Mammary epithelial cell (primary cell): ENCODE measurements at places on chromosomes 6 and 20. TPM values are rescaled to one million over a fixed set of nuclear protein-coding genes. Genes with fewer than 3 reads are reported as not detected.
A peak's percentile ranks its signal among the peaks of the same experiment; 100 is the strongest.

DNA sequence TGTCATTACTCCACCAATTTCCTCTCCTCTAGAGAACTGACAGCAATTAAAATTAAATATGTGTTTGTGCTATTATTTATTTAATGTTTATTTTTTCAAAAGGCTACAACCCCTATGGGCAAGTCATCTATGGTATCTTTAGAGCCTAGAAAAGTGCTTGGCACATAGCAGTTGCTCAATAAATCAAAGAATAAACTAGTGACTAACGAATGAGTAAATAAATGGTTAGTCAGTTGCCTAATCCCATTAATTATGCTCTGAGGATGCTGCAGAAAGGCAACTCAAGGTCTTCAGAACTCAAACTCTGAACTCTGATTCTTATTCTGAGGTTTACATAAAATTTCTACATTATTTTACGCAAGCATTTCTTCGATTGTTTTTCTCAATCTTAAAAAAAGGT lies 193.0 kb upstream of the TSHZ2 start:
- no peak for DNase-seq

GRIK2 gene
- total RNA-seq: 2.8 TPM

- no peak for DNase-seq
Observed at GRCh38 chr6:33950891-33951889, 147.4 kb upstream of the MLN start.

GRCh38 chr6:26327450-26328264 lies 37.3 kb upstream of the BTN3A2 start:
- peak; percentile 71 for DNase-seq

OARD1 gene
- total RNA-seq: 9.3 TPM

GRCh38 chr6:160801418-160801817 lies 99.4 kb downstream of the PLG start:
- DNase-seq: no peak

DNA sequence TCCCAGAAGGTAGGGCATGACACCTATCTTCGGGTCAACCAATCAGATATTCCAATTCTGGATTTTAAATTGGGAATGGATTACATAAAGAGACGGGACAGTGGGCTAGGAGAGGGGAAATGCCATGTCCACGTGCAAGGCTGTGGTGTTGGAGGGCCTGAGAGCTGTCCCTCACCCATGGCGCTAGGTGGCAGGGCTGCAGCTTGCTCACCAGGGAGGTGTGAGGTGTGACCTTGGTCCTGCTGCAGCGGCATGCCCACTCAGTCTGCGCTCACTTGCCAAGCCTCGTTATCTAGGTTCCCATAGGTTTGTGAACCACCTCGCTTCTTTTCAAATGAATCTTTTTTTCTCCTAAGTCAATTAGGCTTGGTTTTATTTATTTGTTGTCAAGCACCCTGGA lies 19.4 kb upstream of the CST3 start:
- no peak for DNase-seq

DNA sequence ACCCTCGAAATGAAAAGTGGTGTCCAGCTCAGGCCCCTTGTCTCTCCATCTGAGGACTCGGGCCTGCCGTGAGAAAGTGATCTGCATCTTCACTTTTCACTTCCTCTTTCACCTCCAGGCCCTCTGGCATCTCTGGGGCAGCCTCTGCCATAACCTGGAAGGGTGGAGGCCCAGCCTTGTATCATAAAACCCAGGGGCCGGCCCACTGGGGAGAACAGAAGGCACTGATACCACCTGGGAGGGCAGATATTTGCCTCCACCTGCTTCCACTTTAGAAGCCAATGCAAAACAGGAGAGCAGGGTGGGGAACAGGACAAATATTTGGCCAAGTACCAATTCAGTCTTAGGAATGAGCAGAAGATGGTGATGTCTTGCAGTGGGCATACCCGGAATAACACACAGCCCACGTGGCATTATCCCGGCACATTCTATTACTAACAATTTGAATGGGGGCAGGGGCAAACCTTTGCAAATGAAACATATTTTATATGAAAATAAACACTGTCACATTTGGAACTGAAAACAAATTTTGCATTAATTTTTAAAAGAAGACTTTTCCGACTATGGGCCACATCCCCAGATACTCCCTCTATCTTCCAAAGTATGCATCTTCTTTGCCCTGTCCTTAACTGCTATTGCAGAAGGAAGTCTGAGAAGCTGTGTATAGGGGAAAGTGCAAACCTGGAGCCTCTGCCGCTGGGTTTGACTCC lies 69.2 kb upstream of the TBC1D7 start:
- no peak for DNase-seq

DNA sequence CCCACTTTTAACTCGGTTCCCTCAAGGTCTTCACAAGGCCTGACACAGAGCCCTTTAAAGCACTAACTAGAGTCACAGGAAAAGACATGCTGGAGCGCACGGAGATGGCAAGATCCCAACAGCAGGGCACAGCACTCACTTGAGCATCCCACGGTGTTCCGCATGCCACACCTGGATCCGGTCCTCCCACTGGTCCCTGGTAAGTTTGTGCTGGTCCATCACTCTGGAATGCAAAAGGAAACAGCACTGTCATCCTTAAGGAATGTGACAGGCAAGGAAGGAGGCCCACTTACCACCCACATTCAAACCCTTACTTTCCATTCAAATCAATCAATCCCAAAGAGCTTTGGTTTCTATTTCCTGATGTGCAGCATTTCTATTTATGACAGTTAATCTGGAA lies 34.7 kb downstream of the EZR start:
- peak; percentile 83 for DNase-seq

GRCh38 chr6:13267142-13267651 lies 61.1 kb downstream of the TBC1D7 start:
- DNase-seq: peak; percentile 66

DNA sequence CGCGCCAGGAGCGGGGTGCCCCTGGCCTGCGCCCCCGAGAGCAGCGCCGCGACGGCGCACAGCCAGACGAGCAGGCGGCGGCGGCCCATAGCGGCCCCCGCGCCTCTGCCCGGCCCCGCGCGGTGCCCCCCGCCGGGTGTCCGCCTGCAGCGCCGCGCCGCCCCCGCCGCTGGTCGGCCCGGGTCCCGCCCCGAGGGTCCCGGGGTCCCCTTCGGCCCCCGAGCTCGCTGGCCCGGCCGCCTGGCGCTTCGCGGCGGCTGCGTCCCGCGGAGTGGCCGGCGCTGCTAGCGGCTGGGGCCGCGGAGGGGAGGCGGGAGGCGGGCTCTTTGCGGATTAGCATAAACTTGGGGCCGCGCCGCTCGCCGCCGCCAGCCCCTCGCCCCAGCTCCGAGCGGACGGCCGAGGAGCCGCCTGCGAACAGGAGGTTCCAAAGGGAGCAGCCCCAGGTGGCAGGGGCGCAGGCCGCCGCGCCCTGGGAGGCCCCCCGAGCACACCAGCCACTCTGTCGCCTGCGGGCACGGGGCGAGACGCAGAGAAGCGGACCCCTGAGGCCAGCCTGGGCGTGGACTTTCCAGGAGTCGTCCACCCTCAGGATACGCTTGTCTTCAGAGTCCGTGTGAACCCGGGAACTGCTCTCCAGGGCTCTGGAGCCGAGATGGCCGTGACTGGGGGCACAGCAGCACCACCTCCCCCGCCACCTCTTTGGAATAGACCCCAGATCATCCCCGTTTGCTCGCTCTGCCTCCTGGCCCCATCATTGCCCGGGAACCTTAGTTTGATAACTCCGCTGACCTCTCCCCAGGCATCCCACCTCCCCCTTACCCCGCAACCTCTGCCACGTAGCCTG lies at the start of gene EMILIN3:
EMILIN3 (minus strand) TSS at position 273 of the 847 bp plus-strand sequence; CDS start at position 89, 184 bp downstream.
- DNase-seq: no peak

DNA sequence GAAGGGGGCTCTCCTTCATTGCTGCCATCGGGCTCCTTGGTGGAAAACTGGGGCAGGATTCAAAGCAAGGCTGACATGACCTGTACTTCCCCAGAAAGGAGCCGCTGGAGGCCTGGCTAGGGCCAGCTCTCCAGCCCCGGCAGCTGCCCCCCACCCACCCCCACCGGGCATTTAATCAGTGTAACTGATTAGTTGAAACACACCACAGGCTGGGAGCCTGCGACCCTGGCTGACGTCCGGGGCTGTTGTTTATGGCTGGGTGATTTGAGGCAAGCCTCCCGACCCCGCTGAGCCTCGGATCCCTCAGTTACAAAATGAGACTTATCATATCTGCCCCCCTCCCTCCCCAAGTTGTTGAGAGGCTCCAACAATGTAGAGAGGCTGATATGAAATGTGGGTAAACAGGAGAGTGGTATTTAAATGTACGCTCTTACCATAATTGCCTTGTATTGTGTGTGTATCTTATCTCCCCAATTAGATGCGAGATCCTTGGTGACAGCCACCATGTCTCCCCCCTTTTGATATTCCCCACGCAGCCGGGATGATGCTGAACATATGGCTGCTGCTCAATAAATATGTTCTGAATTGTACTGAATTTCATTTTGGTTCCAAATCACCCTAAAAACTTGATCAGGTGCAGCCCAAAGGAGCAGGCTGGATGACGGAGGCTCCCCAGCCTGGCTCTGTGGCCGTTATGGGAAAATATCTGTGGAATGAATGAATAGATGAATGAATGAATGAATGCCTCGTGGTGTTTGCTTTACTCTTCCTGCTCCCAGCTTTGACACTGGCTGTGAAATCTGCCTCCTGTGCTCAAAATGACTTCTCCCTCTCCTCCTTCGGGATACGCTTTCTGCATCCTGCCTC lies 31.8 kb upstream of the APCDD1L start:
- DNase-seq: no peak

PNPLA1 gene
- not detected for total RNA-seq

DNA sequence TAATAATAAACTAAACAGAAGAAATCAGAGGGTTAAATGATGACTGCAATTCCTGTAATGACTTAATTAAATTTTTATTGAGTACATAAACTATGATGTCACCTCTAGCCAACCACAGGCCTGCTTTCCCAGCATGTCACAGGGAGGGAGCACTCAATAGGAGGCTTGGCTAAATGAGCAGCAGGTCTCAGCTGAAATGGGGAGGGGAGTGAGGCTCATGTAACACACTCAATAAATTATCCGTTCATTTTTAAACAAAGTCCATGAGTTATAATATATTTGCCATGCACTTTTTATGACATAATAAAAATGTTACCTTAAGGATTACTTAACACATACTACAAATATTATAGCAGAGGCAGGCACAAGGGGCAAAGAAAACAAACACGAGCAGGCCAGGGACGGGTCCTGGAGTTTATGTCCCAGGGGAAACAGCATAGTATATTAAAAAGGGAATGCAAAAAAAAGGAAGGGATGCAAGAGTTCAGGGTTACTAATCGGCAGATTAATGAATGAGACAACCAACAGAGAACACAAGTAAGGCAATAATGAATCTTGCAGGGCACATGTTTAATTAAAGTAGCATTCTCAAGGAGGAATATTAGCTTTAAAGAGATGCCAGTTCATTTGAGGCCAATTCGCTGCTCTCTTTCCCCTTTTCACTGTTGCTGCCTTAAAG lies 27.1 kb upstream of the FAM83C start:
- no peak for DNase-seq

- no peak for DNase-seq
Observed at GRCh38 chr20:33811776-33812151, 616 bp downstream of the CHMP4B start.

DNA sequence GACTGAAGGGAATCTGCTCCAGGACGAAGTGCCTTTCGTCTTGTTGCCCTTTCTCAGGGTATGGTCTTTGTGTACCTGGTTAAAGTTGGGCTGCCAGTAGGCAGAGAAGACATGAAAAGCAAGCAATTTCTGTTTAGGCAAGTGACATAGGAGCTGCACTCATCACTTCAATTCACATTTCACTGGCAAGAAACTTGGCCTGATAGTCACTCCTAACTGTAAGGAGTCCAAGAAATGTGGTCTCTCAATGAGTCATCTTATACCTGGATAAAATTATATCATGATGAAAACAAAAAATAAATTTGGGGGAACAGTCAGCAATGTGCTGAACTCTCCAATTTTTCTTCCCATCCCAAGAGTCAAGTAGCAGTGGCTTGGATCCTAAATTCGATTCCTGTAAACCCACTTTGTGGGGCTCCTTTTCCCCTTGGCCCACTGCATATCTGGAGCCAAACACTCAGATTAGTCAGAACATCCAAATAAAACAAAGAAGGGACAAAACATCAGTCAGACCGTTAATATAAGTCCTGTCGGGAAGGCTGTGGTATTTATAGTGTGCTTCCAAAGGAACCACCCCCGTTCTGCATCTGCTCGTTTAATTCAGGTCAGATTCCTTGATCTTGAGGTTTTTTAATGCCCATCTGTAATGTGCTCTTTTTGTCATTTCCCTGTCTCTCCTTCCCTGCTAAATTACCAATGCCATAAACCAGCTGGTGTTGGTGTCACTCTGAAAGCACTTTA lies 5.0 kb upstream of the GABRR1 start:
- no peak for DNase-seq
